ENCODE measurements at places on chromosomes 12 and 14.

GRCh38 chr14:67583711-67584644 lies 16.1 kb downstream of the PIGH start:
- no peak for DNase-seq

DNA sequence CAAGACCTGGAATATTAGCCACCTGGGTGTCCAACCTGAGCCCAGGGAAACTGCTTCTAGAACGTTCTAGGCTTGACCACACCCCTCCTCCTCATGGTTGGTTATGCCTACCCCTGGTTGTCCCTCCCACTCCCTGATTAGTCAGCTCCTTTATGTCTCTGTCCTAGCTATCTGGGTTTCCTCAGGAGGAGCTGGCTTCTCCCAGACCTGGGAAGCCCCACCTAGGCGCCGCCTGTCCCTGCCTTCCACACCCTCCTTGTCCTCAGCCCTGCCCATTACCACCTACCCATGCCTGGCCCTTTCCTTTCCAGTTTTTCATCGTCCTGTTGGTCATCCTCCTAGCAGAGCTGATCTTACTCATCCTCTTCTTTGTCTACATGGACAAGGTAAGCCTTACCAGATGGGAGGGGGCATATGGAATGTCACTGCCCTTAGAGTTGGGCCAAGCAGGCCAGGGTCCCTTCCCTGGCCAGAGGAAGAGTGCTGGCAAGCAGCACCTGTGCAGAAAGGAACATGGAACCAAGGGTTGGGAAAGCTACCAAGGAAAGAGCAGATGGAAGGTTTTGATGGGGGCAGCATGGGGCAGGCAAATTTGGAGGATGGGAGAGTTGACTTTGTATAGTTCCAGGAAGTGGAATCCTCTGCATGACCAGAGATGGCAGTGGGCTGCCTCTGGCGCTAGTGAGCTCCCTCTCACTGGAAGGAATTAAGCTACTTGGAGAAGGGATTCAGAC lies 201.7 kb downstream of the TSPAN9 start:
- DNase-seq, result no peak

DNA sequence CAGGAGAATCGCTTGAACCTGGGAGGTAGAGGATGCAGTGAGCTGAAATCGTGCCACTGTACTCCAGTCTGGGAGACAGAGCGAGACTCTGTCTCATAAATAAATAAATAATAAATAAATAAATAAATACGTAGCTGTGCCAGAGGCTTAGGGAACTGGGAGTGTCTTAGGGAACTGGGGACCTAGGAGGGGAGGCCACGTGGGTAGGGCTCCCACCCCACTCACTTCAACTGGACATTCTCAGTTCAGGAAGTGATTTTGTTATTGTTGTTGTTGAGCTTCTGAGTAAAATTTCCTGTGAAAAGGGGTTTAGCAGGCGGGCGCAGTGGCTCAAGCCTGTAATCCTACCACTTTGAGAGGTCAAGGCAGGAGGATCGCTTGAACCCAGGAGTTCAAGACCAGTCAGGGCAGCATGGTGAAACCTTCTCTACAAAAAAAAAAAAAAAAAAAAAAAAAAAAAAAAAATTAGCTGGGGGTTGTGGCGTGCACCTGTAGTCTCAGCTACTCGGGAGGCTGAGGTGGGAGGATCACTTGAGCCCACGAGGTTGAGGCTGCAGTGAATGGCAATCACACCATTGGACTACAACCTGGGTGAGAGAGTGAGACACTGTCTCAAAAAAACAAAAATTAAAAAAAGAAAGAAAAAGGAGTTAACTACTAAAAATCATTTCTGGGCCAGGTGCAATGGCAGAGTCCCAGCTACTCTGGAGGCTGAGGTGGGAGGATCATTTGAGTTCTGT lies 19.0 kb upstream of the ANKRD9 start:
- DNase-seq, result no peak

DNA sequence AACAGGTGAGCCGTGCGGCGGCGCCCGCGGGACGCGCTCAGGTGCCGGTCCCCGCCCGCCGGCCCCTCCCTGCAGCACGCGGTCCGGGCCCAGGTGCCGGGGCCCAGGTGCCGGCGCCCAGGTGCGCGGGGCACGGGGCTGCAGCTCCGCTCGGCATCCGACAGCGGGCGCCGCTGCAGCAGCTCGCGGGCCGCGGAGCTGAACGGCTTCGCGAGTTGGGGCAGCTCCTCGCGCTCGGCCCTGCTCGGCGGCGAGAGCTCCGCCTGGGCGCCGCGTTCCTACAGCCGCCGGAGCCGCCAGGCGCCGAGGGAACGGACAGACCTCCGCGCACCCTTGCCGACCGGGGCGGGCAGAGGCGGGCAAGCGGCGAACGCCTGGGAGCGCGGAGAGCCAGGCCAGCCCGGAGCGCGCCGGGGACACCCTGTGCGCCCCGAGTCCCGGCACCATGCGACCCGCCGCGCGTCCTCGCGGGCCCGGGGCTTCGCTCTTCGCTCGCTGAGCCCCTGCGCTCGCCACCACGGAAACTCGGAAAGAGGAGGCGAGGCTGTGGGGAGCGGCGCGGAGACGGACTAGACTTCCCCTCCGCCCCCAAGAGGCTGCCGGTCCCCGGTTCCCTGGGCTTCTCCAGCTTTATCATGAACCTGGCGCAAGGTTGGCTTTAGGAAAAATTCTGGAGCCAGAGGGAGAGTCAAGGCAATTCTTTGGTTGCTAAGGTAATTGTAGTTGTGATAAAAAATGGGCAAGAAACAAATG lies at the start of gene RGS6:
RGS6 (plus strand) TSS at position 201 of the 753 bp plus-strand sequence.
- DNase-seq, result peak; percentile 33

- no peak for DNase-seq
Measured at GRCh38 chr12:50174971-50175715, 8.0 kb upstream of the CERS5 start.

- DNase-seq, result no peak
Measured at GRCh38 chr14:33402604-33403003, 463.9 kb downstream of the NPAS3 start.

DNA sequence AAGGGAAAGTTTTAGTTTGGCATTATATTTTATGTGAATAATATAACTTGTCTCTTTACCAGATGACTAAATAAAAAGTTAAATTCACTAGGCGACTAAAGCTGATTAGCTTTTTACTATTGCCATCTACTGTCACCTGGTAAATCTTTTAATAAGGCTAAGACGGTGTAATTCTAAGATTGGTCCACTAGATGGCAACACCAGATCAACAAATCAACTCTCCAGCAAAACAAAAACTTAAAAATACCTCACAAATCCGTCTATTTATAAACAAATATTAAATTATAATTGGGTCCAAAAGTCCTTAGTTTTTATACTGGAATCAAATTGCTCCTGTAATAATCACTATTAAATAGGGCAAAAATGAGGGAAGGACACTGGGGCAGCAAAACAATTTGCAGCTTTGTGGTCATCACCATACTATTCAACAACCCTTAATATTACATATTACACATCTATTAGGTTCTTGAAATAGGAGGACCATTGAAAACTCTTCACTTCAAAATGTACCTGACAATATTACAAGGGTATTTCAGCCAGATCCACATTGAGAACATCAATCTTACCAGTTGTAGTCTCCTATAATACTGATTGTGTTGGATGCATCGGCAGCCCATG lies 47.9 kb downstream of the GALC start:
- no peak for DNase-seq

- peak; percentile 64 for DNase-seq
Measured at GRCh38 chr12:47819138-47819895, 386 bp downstream of the HDAC7 start.

- no peak for DNase-seq
Measured at GRCh38 chr12:62215506-62215905, 44.7 kb upstream of the USP15 start.

DNA sequence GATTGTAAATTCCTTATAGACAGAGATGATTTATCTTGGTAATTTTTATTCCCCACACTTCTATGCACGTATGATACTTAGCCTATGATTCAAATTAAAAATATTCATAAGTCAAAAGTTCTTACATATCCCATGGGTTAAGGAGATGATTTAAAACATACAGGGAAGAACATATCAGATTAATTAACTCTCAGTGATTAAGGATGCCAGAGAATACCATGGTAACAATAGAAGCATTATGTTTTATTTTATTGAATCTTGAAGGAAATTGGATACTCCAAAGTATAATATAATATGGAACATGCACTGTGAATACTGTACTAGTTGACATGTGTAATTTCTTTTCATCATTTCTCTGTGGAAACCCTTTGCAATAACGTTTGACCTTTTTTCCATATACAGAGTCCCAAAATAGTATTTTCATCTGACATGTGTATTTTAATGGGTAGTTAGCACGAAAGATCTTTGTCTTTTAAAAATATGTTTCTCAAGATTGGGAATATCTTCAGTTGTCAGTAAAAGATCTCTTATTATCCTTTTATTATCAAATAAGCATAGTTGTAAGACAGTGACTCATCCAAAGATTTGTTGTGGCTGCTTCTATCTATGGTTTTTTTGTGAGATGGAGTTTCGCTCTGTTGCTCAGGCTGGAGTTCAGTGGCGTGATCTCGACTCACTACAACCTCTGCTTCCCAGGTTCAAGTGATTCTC lies 166.7 kb downstream of the RAD51B start:
- no peak for DNase-seq

GRCh38 chr12:106112145-106112821 lies 26.5 kb downstream of the NUAK1 start:
- DNase-seq, result no peak

DNA sequence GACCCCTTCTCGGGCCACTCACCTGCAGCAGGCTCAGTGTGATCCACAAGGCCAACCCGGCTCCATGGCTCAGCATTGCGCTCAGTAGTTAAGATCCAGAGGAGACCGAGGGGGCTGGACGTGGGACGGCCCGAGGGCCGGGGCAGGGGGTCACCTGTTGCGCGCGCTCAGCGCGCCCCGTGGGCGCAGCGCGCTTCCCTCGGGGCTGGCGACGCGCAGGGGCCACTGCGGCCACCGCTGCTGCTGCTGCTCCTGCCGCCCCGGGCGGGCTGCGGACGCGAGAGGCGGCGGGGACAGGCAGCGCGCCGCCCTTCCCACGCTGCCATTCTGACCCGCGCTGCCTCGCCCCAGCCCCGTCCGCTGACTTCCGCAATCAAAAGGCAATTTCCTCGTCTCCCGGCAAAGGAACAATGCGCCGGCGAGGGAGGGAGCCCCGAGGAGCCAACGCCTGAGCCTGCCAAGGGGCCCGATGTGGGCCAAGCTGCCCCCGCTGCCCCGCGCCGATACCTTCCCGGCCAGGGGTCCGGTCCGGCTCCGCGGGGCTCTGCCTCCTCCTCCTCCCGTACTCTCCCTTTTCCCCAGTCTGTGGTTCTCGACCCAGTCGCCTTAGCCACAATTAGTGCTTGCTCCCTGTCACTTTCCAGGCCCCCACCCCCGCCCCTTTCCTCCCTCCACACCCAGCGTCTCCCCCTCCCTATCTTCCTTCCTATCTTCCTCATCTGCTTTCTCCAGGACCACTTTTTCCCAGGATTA lies 27.3 kb downstream of the PTPRB start:
- peak; percentile 3 for DNase-seq

DNA sequence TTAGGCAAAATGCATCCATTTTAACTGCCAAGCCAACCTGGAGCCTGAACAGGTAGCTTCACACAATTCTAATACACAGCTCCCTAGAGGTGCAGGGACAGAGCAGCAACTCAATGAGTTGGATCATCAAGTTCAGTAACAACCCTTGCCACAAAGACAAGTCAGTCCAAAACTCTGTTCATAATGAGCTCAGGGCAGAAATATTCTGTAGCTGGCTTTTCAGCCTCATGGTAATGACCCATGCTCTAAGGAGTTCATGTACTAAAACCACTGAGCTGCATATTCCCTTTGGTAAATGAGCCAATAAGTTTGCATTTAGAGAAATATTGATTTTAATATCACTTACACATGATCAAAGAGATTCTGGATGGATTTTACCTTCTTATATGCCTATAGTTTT lies 316.1 kb downstream of the SEC23A start:
- DNase-seq, result no peak

- no peak for DNase-seq
Measured at GRCh38 chr12:95648990-95649791, 97.9 kb upstream of the USP44 start.

DNA sequence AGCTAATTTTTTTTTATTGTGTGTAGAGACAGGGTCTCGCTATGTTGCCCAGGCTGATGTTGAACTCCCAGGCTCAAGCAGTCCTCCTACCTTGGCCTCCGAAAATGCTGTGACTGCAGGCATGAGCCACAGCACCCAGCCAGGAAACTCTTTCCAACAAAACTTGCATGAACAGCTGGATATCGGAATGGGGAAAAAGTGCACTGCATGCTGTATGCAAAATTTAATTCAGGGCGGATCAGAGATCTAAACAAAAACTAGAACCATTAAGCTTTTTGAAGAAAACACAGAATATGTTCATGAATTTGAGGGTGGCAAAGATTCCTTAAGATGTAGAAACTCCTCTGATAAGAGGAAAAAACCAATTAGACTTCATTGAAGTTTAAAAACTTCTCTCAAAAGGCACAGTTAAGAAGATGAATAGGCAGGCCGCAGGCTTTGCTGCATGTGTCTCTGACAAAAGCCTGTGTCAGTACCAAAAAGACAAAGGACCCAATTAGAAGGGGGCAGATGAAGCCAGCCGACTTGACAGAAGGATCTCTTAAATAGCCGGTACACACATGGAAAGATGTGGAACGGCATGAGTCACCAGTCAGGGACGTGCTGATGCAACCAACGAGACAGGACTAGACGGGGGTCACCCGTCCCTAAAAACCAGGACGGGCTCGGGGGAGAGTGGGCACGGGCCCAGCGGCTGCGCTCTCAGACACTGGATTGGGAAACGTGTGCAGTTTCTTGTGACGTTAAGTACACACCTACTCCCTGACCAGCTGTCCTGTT lies 34.8 kb upstream of the MMP17 start:
- DNase-seq, result no peak

DNA sequence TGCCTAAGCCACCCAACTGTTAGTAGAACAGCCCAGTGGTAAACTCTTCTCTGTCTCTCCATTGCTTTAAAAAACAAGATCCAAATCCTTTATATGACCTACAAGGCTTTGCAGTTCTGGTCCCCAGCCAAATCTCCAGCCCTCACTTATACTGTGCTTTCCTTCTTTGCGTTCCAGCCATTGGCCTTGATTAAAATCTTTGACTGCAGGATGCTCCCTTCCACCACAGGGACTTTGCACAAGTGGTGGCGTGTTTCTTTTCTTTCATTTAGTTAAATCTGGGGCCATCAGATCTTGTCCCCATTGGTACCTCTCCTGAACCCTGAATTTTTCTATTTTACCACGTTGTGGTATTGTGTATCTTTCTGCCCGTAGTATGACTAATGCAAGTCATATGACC lies 183.7 kb downstream of the VRK1 start:
- no peak for DNase-seq

- DNase-seq, result no peak
Measured at GRCh38 chr14:102693006-102693755, 84.1 kb upstream of the TRAF3 start.

DNA sequence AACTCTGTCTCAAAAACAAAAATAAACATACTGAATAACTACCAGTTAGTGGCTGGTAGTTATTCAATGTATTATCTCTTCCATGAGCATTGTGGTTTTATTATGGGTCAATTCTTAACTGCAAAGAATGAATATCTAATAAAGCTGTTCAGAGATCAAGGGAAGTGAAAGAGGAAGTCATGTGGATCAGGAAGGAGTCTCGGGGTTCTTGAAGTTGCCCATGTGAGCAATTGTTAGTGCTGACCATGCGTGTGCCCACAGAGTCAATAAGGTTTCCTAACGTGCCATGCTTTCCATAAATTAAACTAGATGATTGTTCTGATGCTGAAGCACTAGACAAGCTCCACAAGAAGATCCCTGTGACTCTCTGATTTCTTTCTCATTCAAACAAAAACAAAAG lies 136.5 kb upstream of the CPSF6 start:
- no peak for DNase-seq
